ENCODE measurements at places on chromosomes 11 and 22.

- no peak for DNase-seq
These were observed 17.9 kb upstream of the TPH1 start for GRCh38 chr11:18063862-18064434.

- no peak for DNase-seq
These were observed 134.1 kb downstream of the SPON1 start for GRCh38 chr11:14096606-14097005.

DNA sequence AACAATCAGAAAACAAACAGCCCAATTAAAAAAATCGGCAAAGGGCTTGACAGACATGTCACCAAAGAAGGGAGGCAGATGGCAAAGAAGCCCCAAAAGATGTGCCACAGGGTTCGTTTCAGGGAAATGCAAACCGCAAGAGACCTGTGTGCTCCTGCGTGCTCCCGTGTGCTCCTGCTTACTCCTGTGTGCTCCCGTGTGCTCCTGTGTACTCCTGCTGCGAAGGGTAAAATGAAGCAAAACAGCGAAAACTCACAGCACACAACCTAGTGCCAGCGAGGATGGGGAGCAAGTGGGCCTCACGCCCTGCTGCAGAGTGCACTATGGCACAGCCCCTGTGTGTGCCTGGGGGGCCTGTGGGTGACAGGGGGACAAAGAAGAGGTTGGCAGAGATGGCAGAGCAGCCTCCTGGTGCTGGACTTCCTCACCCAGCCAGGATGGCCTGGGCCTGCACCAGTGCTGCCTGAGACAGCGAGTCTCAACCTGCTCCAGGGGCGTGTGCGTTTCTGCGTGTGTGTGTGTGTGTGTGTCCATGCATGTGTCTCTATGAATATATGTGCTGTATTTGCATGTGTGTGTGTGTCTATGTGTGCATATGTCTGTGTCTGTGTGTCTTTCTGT lies 14.0 kb downstream of the ASCL2 start:
- no peak for DNase-seq

DNA sequence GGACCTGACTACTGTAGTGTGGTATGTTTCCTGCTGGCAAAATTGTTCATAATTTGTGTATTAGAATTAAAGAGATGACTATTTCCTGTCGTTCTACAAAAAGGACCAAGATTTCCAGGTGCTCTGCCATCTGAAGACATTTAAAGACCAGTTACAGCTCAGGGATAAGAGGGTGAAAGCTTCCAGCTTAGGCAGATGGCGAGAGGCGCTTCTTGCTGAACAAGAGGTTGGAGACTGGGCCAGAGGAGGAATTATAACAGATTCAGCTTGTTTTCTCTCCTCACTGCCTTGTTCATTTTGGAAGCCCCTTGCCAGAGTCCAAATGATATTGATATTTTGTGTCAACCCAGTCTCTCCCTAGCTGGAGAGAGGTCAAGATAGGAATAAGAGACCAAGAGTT lies 23.1 kb upstream of the NNMT start:
- DNase-seq, result no peak

- DNase-seq, result no peak
These were observed 19.3 kb upstream of the CSRP3 start for GRCh38 chr11:19220903-19221724.

- DNase-seq, result no peak
These were observed 422.4 kb downstream of the TENM4 start for GRCh38 chr11:79018371-79018849.

DNA sequence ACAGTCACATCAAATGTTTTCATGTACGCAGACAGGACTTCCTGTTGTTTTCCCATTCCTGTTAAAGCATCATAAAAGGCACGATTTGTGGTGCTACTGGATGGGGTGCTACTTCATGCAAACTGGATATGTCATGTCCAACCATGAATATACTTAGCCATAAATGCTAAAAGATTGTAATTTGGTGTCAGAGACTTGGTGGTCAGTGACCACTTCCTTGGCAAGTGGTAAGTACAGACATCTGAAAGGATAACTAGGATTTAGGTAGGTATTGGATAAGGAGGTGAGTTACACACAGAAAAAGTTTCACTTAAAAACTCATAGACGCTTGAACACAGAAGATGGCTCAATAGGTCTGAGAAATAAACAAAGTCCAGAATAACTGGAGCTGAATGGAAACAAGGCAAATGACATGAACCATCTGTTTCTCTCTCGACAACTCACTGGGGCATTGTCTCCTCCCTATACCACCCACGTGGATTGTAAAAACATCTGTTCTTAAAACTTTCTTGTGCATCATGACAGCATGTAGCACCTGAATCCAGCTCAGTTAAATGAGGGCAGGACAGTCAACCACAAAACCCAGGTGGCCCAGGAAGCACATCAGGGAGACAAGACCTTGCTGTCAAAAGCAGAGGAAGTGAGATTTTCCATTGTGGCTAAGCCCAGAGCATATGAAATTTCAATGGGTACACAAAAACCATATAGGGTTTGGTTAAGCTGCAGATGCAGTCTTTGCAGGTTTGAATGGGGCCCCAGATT lies 22.1 kb upstream of the IGLL5 start:
- DNase-seq, result no peak
